ENCODE measurements at places on chromosomes 16 and 17.

GRCh38 chr17:82412535-82413520 lies 5.3 kb upstream of the HEXD start:
- DNase-seq, result no peak

GRCh38 chr17:50181591-50182560 lies 16.1 kb downstream of the SGCA start:
- no peak for DNase-seq

DNA sequence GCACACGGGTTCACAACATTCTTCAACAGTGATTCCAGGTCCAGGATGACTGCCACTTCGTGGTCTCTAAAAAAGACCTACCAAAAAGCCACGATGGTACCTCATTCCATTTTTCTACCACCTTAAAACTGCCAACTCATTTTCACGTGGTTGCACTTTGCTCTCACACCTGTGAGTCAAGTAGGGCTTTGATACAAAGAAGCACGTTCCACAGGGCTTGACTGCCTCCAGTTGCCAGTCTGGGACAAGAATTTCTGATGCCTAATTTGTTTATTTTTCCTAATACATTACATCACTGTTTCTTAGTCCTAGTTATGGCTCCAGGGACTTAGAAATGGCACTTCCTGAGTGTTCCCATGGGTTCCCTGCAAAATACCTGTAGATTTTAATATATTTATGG lies 911.6 kb upstream of the EEF2KMT start:
- DNase-seq, result no peak

DNA sequence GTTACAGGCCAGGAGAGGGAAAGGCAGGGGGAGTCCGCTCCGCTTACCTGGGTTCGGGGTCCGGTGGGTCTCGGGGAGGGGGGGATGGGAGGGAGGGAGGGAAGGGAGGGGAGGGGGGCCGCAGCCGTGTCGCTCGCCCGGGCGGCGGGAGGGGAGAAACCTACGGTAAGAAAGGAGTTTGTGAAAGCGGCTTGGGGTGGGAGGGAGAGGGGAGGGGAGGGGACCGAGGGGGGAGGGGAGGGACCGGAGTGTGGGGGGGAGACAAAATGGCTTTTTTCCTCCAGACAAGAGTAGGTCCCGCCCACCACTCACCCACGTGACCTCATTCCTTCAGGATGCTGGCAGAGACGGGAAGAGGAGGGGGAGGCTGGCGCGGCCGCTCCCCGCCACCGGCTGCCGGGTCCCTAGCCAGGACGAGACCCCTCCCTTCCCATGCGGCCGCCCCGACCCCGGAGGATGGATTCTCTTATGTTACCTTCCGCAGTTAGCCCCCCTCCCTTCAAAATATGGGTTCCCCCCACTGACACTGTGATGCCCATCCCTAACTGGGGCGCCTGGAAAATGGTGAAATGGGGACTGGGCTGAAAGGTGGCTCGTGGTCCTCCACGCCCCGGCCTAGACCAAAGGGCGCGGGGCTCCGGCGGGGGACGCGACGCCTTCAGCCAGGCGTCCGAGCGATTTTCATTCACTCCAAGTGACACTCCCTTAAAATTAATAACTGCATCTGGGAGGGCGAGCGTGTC lies at the start of gene PCGF2:
TSS of gene PCGF2 (minus strand) at position 188 of the 743 bp plus-strand sequence. CDS start 7,934 bp downstream, outside the sequence.
- DNase-seq, result no peak

GRCh38 chr16:85663891-85664321 lies 24.8 kb downstream of the GINS2 start:
- DNase-seq, result no peak

DNA sequence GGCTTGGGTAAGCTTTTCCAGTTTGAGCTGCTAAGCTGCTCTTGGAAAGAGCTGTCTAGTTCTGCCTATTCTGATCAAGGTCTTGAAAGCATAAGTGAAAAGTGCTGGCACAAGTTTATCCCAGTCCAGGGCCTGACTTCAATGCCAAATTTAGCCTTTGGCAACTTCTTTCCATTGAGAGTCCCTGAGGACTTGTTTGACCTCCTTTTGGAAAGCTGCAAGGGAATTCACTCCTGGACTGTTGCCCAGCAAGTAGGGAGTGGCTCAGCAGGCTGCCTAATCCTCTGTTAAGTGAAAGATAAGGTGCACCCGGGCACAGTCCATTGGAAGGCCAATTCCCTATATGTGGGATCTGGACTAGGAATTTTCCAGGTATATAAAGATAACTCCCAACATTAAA lies 16.0 kb upstream of the TANC2 start:
- DNase-seq, result peak; percentile 23

Measured in smooth muscle cell of the brain vasculature (primary cell).